Mesenteric fat pad (tissue), 1 donor: ENCODE measurements at places on chromosomes 5 and 9. TPM values are rescaled to one million over a fixed set of nuclear protein-coding genes. Genes with fewer than 3 reads are reported as not detected.

DNA sequence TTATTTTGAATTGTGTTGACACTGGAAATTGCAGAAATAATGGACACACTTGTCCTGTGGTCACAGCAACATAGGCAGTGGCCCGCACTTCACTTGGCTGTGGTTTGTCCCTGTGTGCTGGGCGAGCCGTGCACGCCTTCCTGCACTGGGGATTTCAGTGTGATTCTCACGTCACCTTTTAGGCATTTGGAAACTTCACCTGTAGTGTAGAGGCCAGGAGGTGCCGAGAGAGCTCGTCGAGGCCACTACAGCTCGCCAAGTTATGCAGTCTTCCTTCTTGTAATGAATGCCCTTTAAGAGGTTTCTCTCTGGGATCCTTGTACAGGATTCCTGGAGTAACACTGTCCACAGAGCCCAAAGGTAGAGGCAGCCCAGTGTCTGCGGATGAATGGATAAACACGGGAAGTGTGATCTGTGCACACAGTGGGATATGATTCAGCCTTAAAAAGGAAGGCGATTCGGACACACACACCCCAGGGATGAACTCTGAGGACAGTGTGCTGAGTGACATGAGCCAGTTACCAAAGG, 14.7 kb downstream of the TRAF2 start:
- DNase-seq = no peak

DNA sequence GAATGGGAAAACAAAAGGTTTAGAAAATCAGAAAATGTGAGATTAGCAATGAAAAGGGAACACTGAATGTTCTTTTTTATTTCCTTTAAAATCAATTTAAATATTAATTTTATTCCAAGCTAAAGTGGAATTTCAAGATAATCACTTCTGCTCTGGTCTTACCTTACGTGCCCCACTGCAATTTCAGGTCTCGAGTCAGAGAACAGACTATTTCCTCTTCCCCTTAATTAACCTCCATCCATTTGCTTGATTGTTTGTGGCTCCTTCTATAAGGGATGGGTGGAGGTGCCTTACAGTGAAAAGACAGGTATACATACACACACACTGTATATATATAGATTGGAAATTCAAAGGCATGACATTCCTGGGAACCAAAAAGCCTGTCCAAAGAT, 137.1 kb downstream of the SUSD1 start:
- no peak for DNase-seq

DNA sequence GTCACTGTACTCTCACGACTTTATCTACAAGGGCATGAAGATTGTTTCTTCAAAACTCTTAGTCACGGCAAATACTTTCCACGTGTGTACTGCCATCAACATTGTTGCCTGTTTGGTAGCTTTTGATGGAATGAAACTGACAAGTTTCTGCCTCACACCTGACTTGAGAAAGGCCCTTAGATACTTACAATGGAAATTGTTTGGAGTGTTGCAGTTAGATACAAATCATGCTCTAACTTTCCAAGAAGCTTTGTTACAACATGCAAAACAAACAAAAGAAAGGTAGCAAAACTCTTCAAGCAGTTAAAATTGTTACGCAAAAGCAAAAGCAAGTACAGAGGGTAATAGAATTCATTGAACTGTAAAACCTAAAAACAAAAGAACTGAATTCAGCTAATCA, 91.1 kb upstream of the TLE4 start:
- no peak for DNase-seq

GRCh38 chr9:89810431-89810830, 205.6 kb downstream of the GADD45G start:
- DNase-seq = no peak

- DNase-seq = no peak
These were observed 24.8 kb upstream of the LOX start for GRCh38 chr5:122102825-122103224.

DNA sequence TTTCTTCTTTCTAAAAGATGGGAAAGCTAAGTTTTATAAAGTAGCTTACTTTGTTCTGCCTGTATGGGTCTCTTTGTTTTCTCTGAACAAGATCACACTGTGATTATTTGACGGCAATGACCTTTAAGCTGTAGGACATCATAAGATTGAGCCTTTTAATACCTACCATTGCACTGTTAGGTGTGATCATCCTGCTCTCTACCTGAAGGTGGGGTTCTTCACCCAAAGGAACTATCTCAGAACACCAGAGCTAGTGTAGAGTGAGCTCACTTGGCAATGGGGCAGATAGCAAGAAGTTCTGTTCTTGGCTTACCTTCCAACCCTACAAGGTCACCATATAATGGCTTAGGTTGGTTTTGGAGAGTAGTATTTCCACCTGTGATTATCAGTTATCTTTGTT, 200.2 kb downstream of the SPATA31D1 start:
- no peak for DNase-seq

- no peak for DNase-seq
These were observed 37.1 kb downstream of the LAMC3 start for GRCh38 chr9:131046093-131046380.

- no peak for DNase-seq
These were observed 358.8 kb upstream of the TRPC7 start for GRCh38 chr5:136724161-136724560.

DNA sequence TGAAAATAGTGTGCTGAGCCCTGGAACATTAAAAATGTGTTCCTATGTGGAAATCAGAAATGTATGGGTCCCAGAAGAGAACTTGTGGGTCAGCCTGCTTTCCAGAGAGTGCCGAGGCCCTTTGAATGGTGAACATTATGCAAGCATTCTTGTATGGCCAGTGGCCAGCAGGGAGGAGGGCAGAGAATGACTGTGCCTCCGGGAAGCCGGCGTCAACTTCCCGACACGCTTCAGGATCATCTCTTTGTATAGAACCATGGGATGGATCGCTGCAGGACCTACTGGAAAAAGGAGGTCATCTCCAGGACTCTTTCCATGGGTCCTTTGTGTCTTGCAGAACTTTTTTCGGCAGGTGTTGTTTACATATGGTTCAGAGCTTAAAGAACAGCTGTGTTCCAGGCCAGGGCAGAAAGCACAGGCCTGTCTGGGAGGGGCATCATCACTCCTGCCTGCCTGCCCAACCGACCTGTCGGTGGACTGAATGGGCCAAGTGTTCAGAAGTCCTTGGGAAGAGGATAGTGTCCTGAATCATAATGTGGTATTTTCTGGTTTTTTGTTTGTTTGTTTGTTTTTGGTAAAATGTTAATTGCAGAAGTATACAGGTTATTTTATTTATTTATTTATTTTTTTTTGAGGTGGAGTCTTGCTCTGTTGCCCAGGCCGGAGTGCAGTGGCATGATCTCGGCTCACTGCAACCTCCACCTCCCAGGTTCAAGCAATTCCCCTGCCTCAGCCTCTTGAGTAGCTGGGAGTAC, 9.0 kb downstream of the PRRC2B start:
- DNase-seq = peak; percentile 93

DNA sequence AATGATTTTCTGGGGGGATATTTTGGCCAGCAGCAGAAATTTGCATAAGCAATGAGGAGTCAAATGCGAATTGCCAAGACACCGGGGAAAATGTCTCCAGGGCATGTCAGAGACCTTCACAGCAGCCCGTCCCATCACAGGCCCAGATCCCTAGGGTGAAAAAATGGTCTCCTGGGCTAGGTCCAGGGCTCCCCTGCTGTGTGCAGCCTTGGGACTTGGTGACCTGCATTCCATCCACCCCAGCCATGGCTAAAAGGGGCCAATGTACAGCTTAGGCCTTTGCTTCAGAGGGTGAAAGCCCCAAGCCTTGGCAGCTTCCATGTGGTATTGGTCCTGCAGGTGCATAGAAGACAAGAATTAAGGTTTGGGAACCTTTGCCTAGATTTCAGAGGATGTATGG, 534.5 kb upstream of the MEF2C start:
- no peak for DNase-seq

- DNase-seq = no peak
These were observed 731.3 kb downstream of the NR2F1-AS1 start for GRCh38 chr5:92849756-92850155.

GRCh38 chr5:178378527-178379484, 146.2 kb upstream of the PHYKPL start:
- no peak for DNase-seq

DNA sequence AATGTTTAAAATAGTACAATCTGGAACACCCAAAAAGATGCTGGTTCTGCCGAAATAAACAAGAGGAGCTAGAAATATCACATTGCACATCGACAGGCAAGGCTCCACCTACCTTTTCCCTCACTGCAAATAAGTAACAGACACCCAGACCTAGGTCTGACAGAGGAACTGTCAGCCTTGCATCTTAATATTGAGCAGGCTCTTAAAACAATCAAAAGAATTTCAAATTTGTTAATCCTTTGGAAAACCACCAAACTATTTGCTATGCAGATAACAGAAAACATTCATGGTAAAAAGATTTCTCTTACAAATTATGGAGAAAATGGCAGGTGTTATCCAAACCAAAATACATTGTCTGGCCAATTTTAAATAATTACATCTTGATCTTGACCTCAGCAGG, 71.3 kb downstream of the FRMD3 start:
- DNase-seq = no peak

- DNase-seq = no peak
These were observed 30.4 kb downstream of the NUDT12 start for GRCh38 chr5:103532086-103532734.

- DNase-seq = no peak
These were observed 5.0 kb upstream of the SPARC start for GRCh38 chr5:151691706-151692105.

- DNase-seq = no peak
These were observed at the start of gene SLC1A1 for GRCh38 chr9:4489919-4490704. Gene SLC1A1, plus strand, starts transcription at chr9:4490468. Its CDS starts 212 bp downstream, at chr9:4490680.

DNA sequence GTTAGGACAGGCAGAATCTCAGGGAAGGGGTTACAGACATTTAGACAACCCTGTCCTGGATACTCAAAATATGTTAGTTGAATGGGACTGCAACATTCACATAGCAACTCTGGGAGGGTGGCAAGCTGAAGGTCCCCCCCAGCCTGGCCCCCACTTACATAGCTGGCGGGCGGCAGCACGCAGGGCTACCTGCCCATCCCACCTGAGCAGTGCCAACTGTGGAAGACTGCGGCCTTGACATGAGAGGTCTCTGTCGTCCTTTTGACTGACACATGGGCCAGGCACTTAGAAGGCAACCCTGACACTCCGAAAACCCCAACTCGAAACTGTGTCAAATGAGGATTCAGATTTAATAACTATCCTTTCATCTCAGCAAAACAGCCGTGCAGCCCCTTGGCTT, 16.5 kb downstream of the PAX5 start:
- no peak for DNase-seq

DNA sequence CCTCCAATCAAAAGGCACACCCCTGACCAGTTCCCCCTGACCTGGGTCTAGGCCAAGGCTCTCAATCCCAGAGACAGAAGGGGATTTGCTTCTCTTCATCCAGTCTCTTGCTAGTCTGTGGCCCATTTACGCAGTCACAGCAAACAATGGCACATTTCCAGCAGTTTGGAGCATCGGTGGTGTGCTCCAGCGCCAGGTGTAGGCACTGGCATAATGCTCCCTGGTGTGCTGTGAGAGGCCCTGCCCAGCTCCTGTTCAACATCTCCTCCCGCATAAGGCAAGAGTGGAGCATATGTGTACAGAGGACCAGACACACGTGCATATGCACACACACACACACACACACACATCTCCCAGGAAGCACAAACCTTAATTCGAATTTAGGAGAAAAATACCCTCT, 79.5 kb upstream of the ERCC6L2 start:
- DNase-seq = no peak

DNA sequence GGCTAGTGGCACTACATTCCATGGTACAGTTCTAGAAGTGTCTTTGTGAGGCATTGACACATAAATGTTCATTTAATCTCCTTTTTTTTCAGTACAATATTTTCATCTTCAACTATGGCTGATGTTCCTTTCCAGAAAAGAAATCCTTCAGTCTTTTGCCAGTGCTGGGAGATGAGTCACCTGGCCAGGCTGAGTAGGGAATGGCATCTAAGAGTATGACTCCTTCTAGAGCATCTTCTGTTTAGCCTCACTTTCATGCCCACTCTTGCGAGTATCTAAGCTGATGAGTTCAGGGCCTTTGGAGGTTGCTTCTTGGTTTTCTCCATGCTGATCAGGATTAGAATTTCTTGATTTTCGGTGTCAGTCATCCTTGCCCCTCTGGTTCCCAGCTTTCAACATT, 124.4 kb downstream of the SLC28A3 start:
- DNase-seq = no peak

EXOSC3 gene
- total RNA-seq = 33.2 TPM

PCDHGA10 gene
- 4.2 TPM for total RNA-seq

FOXD4 gene
- total RNA-seq = 0.32 TPM

PROB1 gene
- total RNA-seq = 2.1 TPM

FAXDC2 gene
- 13.2 TPM for total RNA-seq

COL23A1 gene
- 0.55 TPM for total RNA-seq

ORM2 gene
- not detected for total RNA-seq

DMRT3 gene
- total RNA-seq = 1.1 TPM

BRD9 gene
- total RNA-seq = 38.2 TPM

ACOT12 gene
- not detected for total RNA-seq
